ENCODE measurements at places on chromosomes 12 and 14. TPM values are rescaled to one million over a fixed set of nuclear protein-coding genes. Genes with fewer than 3 reads are reported as not detected.

Gene RAD9B
- total RNA-seq: 0.33 TPM

Gene LRP1-AS
- total RNA-seq: not detected

Gene TRHDE
- 0.14 TPM for total RNA-seq

Gene GPR137C
- total RNA-seq: 1.3 TPM

Gene EMC9
- total RNA-seq: 8.6 TPM

Gene VCPKMT
- 2.6 TPM for total RNA-seq

- no peak for DNase-seq
Observed at GRCh38 chr12:47360771-47361388, 281.1 kb upstream of the AMIGO2 start.

- DNase-seq: no peak
Observed at GRCh38 chr12:122860854-122861586, 25.8 kb downstream of the HIP1R start.

GRCh38 chr12:3138941-3139511 is 61.8 kb downstream of the TSPAN9 start:
- DNase-seq: no peak

DNA sequence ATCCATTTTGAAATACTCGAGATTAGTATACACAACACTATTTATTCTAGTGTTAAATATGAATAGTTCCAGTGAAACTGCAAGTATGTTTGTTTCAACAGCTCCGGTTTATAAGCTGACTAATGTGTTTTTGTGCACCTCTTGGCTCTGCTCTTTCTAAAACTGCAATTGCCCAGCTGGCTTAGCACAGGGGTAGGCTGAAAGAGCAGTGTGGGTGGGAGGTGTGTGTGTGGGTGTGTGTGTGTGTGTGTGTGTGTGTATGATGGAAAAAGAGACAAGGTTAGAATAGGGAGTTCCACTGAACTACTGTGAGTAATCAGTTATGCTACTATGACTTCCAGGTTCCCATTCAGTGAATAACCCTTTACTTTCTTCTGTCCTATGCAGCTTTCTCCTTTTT is 37.8 kb upstream of the DDHD1 start:
- no peak for DNase-seq

- DNase-seq: no peak
Observed at GRCh38 chr12:96070670-96071279, 35.4 kb upstream of the LTA4H start.

- DNase-seq: no peak
Observed at GRCh38 chr12:685388-685787, 22.1 kb upstream of the NINJ2 start.

- DNase-seq: no peak
Observed at GRCh38 chr14:105168496-105168978, at the start of gene JAG2. Gene JAG2, minus strand, starts transcription at chr14:105168776. Its CDS starts 356 bp downstream, at chr14:105168420.

DNA sequence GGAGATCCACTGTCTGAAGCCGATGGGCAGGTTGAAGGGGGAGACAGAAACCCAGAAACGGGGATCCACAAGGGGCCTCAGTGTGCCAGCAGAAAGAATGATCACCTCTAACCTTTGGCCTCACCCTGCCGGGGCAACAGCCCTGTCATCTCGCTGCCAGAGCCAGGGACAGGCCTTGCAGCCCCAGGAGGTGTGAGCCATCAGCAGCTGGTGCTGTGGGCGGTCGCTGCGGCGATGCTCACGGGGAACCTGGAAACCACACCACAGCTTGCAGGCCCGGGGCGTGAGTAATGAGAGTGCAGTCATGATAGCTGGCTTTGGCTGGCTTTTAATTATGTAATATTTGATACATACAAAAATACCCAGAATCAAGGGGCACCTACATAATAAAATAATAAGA is 4.7 kb upstream of the TTC7B start:
- DNase-seq: no peak

DNA sequence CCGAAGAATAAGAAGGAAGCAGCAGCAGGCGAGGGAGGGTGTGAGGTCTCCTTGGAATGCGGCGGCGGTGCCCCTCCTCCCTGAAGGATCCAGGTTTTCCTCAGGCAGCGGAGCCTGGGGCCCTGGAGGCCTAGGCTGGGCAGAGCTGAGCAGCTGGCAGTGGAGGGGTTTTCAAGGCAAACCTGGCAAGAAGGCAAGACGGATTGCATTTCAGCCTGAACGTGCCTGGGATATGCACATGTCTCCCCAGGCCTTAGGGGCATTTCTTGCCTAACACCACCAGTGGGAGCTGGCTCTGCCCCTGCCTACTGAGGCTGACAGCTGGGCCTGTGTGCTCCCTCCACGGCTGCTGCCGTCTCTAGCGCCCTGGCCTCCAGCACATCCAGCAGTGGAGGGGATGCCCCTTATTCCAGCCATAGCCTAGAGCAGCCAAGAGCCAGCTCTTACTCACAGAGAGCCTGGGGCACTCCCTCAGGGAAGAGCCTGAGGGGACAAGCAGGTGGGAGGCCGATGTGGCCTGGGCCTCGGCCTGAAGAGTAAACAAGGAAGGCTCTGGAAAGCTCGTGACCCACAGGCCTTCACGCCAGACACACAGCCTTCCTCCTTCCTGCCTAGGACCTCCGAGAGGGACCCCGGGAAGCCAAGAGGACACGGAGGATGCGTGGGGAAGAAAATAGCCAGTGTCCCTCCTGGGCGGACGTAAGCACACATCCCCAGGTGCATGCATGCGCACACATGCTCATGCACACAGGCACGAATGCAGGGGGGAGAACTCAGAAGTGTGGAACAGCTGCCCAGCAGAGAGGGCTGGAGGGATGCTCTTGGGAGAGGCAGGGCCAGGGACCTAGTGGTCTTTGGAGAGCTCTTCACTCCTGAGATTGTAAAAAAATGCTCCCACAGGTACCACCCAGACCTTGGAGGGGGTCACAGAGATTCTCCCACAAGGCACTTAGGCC is 23.0 kb upstream of the EIF2B2 start:
- no peak for DNase-seq

DNA sequence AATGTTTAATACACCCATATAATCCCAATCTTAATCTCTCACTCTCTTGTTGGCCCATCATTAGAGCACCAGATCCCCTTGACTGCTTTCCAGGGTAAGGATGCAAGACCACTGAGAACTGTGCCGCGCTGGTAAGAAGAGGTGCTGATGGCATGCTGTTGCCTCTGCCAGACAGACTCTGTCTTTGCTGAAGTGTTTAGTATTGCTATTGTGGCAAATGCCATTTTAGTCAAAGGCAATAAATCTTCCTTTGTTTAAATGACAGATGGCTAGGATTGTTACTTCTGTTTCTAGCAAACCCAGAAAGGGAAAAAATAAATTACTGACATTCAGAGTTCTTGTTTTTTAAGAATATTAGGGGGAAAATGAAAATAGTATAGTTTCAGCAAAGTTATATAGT is 152.3 kb downstream of the MON2 start:
- no peak for DNase-seq

DNA sequence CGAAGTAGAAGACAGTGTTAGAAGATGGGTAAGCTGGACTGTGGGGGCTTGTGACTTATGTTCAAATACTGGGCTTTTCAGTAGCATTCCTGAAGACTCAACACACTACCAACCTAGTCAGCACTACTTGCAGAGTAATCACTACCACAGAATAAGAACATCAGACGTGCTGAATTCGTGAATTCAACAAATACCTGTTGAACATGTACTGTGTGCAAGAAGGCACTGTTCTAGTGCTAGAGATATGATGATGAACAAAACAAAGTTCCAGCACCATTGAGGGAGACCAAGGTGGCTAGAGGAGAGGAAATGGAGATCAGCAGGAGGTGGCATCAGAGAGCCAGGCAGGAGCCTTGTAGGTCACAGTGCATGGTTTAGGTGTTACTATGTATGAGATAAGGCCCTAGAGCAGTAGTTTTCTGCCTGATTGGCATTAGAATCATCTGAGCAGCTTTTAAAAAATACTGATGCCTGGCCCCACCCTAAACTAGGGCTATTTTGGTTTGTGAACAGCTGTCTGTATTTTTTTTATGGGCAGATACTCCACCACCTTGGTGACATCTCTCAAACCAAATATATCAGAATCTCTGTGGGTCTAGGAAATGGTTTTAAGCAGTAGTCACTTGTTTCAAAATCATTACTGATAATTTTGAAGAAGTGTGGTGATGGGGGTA is 26.8 kb downstream of the FERMT2 start:
- no peak for DNase-seq

DNA sequence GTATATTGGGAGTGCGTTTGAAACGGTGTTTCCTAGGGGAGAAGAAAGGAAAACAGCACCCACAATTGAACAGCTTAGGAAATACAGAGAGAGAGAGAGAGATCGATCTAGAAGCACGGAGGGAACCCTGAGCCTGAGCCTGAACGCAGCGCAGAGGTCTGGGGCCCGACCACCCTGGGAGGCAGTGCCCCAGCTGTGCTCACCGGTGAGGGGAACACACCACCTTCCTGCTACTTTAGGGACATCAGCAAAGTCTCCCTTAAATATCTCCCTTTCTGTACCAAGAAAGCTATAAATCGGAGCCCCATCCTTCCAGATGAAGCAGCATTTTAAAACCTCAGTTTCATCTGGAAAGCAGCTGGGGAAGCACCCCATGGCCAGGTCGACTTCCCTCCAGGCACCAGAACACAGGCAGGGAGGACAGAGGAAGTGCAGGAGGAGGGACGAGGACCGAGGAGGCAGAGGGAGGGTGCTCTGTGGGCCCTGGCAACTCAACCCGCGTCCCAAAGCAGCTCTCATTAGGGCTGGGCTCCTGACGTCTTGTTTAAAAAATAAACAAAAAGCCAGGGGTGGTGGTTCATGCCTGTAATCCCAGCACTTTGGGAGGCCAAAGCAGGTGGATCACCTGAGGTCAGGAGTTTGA is 12.2 kb downstream of the RIMBP2 start:
- no peak for DNase-seq

GRCh38 chr12:95070378-95070777 is 3.0 kb downstream of the NR2C1 start:
- no peak for DNase-seq

- DNase-seq: no peak
Observed at GRCh38 chr14:97080991-97081390, 283.8 kb downstream of the VRK1 start.

DNA sequence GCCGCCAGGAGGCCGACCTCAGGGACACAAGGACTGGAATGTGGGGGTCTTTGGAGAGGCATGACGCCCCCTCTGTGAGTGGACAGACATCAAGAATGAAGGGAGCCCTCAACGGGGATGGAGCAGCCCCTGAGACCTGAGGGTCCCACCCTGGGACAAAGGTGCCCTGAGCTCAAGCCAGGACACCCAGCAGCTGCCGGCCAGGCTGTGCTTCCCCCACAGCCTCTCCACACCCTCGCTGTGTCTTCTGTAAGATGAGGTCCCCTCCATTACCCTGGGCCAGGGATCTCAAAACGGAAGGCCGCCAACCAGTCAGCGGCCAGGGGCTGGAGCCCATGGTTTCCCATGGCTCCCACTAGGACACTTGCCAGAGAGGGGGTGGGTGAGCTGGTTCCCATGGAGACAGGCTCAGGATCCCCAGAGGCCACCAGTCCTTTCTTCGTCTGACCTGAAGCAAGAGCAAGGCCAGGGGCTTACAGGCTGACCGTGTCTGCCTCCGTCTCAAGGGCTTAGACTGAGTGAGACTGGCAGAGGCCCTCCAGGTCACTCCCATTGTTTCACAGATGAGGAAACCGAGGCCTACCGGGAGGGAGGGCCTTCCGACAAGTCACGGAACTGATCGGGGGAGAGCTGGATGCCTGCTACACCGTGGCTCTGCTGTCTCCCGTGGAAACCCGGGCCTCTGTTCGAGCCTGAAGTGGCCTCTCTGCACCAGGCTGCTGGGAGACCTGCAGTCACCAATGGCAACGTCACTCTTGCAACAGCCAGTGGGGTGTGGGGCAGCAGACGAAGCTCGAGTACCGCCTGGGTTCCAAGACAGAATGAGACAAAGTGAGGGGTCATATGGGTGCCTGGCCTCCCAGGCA is 91.7 kb upstream of the DIO3 start:
- DNase-seq: peak; percentile 32

DNA sequence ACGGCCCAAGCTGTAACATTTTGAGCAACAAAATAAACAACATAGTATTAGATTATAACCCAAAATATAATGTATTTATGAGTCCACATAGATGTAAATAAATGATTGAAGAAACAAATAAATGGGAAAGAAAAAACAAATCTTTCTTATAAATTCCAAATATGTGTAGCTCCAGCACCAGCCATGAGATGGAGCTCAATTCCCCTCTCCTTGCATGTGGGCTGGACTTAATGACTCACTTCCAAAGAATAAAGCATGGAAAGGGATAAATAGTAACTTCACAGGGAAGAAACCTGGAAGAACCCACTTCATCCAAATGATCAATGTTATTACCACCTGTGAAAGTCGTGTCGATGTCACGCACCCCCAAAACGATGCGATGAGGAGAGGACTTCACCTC is 158.8 kb downstream of the RPAP3 start:
- no peak for DNase-seq

- no peak for DNase-seq
Observed at GRCh38 chr14:70289138-70289537, 70.3 kb downstream of the COX16 start.

DNA sequence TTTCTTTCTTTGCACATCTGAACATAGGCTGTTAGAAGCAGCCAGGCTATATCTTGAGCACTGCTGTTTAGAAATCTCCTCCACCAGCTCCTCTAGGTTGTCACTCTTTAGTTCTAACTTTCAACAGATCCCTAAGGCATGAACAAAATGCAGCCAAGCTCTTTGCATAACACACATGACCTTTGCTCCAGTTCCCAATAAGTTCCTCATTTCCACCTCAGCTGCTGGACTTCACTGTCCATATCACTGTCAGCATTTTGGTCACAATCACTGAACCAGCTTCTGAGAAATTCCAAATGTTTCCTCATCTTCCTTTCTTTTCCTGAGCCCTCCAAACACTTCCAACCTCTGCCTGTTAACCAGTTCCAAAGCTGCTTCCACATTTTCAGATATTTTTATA is 27.6 kb upstream of the C14orf132 start:
- no peak for DNase-seq

GRCh38 chr12:7497661-7498060 is 5.9 kb downstream of the CD163 start:
- no peak for DNase-seq

DNA sequence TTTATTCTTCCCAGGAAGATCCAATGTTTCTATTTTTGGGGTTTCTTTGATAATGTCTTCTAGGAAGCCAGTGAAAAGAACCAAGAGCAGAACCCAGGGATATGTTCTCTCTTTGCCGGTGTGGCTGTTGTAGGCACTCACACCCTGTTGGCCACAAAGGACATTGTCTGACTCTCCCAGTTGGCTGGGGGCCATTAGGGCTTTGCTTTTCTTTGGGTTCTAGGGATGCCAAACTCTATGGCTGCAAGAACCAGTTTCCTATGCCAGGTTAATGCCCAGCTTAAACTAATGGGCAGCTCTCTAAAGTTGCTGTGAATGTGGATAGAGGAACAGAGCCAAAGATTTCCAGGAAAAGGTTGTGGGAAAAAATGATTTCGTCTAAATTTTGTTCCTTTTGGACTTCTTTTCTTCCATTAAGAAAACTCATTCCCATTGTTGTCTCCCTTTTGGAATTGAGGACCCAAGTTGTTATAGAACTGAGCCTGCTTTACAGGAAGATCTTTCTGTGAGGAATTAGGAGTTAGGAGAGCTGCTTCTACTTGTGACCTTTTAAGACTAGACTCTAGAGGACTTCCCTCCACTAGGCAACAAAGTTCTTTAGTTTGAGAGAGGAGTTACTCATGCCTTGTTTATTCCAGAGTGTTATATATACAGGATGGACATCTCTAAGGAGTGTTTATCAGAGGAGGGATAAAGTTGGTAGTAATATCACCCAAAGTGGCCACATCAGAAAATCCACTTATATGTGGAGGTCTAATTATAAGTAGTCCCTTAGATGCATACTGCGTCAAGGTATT is 13.1 kb downstream of the COPZ1 start:
- no peak for DNase-seq
